Erythroblast (primary cell): ENCODE measurements at places on chromosomes 13 and 19.

DNA sequence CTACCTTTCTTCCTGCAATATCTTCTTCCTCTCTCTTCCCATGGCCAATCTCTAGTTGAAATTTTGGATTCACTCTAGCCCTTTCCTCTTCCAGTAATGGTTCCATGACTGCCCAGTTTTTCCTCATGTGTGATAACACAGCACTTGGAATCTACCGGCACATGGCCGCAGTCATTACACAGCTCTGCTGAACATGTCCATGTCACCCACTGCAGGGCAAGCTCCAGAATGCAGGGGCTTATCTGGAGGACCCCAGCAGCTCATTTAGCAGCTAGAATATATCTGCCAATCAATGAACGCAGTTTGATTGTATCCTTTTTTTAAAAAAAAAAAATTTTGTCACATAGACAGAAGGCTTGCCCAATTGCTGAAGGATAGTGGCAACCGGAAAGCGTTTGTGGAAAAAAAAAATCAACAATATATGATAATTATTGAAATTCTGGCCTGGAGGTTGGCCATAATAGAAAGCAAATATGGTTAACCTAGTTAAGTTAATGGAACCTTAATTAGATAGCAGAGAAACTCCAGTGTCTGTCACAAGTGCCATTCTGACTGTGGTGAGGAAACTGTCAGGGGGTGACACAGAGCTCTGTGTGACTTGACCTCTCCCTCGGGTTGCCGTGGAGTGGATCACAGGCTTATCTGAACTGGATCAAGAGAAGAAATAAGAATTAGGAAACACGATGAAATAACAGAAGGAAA, 426.7 kb downstream of the LIG4 start:
- no peak for DNase-seq

DNA sequence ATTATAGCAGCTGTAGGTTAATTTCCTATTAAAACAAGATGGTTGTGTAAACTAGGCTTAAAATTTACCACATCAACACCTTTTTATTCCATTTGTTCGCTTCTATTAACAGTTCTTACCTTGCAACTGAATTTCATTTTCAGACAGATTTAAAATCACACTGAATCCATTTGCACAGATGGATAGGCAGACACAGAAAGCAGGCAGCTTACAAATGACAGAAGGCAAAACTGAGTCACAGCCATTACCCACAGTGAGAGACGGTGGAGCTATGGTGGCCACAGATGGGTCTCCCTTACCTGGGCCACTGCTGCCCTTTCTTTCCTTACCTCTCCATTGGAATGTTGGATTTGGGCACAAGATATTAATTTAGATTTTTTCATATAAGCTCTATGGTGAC, 1567.8 kb upstream of the SLC10A2 start:
- no peak for DNase-seq

GRCh38 chr13:46947425-46948191, 50.8 kb upstream of the HTR2A start:
- no peak for DNase-seq

DNA sequence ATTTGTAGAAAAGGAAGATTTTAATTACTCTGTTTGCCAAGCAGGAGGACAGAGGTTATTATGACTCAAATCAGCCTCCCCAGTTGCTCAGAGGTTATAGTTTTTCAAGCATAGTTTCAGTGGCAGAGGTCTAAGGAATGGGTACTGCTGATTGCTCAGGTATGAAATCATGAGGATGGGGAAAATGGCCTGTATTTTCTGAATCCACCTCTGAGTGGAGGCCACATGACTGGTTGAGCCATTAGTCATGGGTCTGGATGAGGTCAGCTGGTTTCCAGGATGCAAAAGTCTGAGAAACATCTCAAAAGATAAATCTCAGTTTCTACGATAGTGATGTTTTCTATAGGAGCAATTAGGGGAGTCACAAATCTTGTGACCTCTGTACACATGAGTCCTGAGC, 62.8 kb upstream of the CEACAM8 start:
- DNase-seq, result no peak

DNA sequence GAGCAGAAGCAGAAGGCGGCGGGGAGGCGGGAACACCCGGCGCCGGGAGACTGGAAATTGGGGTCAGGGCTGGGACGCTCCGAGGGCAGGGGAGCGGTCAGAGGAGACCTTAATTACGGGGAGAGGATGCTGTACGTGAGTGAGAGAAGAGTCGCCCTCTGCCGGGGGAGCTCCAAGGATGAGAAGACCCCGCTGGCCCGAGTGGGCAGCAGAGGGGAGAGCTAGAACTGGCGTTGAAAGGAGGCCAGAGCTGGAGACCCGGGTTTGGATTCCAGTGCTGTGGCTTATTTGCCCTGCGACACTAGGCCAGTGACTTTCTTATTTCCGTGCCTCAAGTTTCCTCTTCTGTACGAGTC, 536 bp downstream of the FAM32A start:
- DNase-seq, result peak; percentile 67

GRCh38 chr19:46197314-46198070, 32.0 kb upstream of the IGFL1 start:
- no peak for DNase-seq

DNA sequence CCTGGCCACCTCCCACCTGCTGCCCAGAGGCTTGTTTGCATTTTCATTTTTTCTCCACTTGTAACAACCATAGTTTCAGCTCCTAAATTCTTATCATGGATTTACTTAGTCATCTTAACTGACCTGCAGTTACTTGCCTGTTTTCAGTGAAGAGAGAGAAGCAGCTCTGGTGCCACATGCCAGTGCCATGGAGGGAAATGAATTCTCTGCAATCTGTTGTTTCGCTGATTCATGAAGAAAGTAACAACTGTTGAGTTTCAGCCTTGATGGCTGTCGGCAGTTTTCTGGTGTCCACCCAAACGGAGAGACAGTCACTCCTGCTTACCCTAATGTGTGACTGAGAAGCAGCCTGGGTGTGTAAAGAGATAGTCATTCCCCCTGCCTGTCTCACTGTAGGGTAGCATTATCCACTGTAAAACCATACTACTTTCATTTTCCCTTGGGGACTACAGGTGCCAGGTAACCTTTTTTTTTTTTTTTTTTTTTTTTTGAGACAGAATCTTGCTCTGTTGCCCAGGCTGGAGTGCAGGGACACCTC, 116.1 kb downstream of the DNAJC3 start:
- no peak for DNase-seq

GRCh38 chr19:48945415-48945814, 9.3 kb upstream of the BAX start:
- no peak for DNase-seq

DNA sequence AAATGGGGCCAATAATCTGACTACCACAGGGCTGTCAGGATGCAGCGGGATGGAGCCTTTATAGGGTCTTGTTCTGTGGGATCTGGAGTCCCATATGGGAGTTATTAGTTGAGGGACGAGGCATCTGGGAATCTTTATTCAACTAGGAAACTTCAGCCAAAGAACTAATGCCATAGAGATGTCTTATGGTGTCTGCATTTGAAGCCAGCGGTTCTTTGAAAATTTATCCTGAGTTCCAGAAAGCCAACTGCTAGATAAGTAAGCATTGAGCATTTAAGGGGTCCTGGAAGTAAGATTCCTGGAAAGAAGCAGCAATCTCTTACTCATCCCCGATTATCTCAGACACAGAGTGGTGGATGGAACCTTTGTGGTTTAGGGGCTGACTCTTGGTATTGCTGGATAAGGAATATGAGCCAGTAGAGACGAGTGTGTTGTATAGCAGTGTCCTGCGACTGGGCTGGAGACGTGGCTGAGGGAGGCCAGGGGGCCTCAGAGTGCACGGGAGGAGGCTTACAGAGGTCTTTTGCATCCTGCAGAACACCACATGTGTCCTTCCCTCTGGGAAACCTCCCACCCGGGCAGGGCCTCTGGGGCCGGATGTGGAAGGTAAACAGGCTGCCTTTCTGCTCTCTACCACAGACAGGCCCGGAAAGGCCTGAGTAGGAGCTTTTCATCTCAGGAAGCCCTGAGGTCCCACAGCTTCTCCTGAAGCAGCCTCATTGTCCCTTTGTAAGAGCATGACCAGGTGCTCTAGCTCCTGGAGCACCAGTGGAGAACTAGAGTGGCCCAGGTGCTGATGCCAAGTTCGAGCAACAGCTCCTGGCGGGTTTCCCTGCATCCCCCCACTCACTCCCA, 28.8 kb downstream of the ACTN4 start:
- peak; percentile 74 for DNase-seq

GRCh38 chr19:40233811-40234389, 7.4 kb upstream of the CCNP start:
- no peak for DNase-seq

DNA sequence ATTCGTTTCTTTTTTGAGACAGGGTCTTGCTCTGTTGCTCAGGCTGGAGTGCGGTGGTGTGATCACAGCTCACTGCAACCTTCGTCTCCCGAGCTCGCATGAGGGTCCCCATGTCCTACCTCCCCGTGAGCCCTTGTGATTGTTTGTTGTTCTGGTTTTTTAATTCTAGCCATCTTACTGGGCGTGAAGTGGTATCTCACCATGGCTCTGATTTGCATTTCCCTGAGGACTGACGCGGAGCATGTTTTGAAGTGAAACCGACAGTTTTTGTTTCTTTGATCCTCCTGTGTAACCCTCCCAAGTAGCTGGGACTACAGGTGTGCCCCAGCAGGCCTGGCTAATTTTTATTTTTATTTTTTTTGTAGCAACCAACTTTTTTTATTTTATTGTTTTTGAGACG, 21.7 kb downstream of the GNG7 start:
- DNase-seq, result no peak

DNA sequence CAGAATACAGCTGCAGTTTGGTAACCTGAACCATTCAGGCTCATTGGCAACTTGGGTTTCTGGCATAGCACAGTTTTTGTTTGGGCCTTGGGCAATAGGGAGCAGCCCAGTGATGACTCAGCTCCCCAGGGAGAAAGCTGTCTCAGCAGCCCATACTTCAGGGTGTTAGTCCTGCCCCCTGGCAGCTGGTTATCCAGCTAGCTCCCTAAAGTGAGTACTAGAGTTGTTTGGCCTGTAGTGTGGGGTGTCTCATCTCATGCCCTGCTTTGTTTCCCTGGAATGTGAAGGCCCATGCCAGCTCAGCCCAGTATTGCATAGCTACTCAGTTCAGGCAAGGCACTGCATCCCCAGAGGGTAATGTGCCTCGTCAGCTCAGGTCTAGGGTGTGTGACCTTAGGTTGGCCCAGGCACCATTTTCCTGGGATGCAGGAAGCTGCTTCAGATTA, 18.2 kb upstream of the ZNF543 start:
- DNase-seq, result peak; percentile 69

DNA sequence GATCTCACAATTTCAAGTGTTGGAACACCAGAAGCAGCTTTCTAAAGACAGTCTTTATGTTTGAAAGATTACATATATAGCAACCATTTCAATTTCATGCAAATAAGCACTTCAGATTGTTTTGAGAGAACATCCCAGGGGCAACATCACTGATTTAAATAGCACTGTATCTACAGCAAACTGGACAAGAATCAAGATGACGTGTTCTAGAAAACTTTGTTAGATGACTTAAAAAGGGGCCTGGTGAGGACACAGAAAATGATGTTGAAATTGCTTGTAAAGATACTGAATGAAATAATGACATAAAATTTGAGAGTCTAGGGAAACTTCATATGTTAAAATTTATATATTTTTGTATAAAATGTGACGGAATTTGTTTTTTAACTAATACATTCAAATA, 277.1 kb downstream of the KLF12 start:
- DNase-seq, result no peak

DNA sequence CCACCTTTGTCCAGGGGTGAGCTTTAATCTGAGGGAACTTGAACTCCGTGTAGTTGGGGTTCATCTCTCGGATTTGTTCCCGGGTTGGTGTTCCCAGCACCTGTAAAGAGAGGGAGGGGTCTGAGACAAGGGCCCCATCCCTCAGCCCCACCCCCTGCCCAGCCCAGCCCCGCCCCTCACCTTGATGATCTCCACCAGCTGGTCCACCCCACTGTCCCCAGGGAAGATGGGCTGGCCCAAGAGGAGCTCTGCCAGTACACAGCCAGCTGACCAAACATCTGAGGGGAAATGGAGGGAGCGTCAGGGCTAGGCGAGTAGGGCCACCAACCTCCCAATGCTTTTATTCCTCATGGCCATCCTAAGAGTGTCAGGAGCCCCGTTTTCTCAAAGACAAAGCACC, 9.3 kb downstream of the GSK3A start:
- DNase-seq, result no peak
